ENCODE measurements at places on chromosomes 16 and 17.

DNA sequence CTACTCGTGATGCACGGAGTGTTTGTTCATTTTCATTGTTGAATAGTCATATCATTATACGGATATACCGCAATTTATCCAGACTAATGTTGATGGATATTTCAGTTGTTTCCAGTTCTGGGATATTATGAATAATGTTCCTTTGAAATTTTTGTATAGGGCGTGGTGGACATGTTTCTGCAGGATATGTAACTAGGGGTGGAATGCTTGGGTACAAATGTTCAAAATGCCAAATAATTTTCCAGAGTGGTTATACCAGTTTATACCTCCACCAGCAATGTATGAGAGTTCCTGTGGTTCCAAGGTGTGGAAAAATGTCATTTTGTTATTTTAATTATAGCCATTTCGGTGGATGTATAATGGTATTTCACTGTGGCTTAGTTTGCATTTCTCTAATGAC, 53.6 kb downstream of the NUP88 start:
- no peak overlapping the region for H3K27ac ChIP-seq
- peaks cover 5% of the 10 kb centered on the region for H3K4me1 ChIP-seq
- no peak overlapping the region for H3K4me3 ChIP-seq

- no peak for DNase-seq
- peaks cover 28% of the 10 kb centered on the region for H3K27me3 ChIP-seq
- H3K36me3 ChIP-seq, result no peaks in the 10 kb centered on the region
- no peak overlapping the region for H3K4me3 ChIP-seq
- peak overlapping the region; percentile 6 for H3K27ac ChIP-seq
- H3K4me1 ChIP-seq, result peaks cover 17% of the 10 kb centered on the region
Measured at GRCh38 chr17:75881678-75882454, 3.5 kb upstream of the TRIM47 start.

- H3K4me3 ChIP-seq, result no peak overlapping the region
- H3K4me1 ChIP-seq, result no peaks in the 10 kb centered on the region
- no peaks in the 10 kb centered on the region for H3K36me3 ChIP-seq
- H3K27me3 ChIP-seq, result no peaks in the 10 kb centered on the region
Measured at GRCh38 chr17:6303664-6304063, 131.3 kb downstream of the AIPL1 start.

DNA sequence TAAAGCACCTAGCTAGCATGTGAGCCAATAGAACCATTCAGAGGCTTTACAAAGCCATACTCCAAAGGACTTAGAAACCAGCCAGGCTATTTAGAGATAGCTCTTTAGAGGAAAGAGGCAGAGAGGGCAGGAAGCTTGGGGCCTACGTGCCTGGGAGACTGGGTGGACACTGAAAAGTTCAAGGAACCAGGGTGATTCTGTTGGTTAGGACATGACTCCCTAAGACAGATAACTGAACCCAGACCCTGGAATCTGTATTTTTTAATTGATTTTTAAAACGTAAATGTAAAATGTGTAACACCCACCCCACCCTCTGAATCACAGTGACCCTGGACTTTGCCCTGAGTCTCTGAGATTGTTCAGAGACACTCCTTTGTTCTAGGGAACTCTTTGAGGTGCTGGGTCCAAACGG, 16.1 kb upstream of the GNA13 start:
- H3K27me3 ChIP-seq, result peaks cover 8% of the 10 kb centered on the region
- no peak for DNase-seq
- H3K27ac ChIP-seq, result no peak overlapping the region
- H3K4me3 ChIP-seq, result no peak overlapping the region
- no peaks in the 10 kb centered on the region for H3K4me1 ChIP-seq

- no peak for DNase-seq
- no peak overlapping the region for H3K4me3 ChIP-seq
Measured at GRCh38 chr17:28363776-28364650, 986 bp downstream of the SEBOX start.

GRCh38 chr16:2963723-2964474, at the start of gene KREMEN2:
Gene KREMEN2 (plus strand): TSS chr16:2964275. CDS start chr16:2964521, 246 bp downstream.
- no peak within 1 kb of the TSS for H3K27ac ChIP-seq
- DNase-seq, result peak; percentile 47
- peaks cover 30% of the 10 kb centered on the region for H3K4me1 ChIP-seq
- H3K27me3 ChIP-seq, result peaks cover 43% of the 10 kb centered on the region

- peaks cover 44% of the 10 kb centered on the region for H3K36me3 ChIP-seq
- H3K4me3 ChIP-seq, result no peak overlapping the region
- no peak overlapping the region for H3K27ac ChIP-seq
- no peaks in the 10 kb centered on the region for H3K27me3 ChIP-seq
- peaks cover 26% of the 10 kb centered on the region for H3K4me1 ChIP-seq
Measured at GRCh38 chr16:28981517-28981916, 3.3 kb upstream of the LAT start.

- no peak for DNase-seq
- no peak overlapping the region for H3K4me3 ChIP-seq
- H3K27me3 ChIP-seq, result no peaks in the 10 kb centered on the region
- H3K36me3 ChIP-seq, result no peaks in the 10 kb centered on the region
- H3K4me1 ChIP-seq, result peaks cover 25% of the 10 kb centered on the region
Measured at GRCh38 chr17:57404073-57404472, 147.8 kb downstream of the MSI2 start.

DNA sequence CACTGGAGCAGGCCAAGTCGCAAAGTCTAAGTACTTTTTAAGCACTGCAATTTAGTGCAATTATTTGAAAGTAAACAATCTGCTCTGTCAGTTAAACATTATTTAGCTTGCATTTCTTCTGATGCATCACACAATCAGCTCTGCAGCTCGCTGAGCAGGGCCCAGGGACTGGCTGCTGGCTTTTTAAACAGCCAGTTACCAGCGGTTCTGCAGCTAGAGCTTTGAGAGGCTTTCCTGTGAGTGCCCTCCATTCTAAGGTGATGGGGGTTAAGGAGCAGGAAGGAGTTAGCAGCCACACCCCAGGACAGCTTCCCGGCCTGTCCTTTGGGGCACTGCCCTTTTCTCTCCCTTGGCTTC, 154.3 kb downstream of the SALL1 start:
- DNase-seq, result no peak
- H3K4me3 ChIP-seq, result no peak overlapping the region
- H3K4me1 ChIP-seq, result no peaks in the 10 kb centered on the region
- H3K27ac ChIP-seq, result no peak overlapping the region
- H3K27me3 ChIP-seq, result no peaks in the 10 kb centered on the region

DNA sequence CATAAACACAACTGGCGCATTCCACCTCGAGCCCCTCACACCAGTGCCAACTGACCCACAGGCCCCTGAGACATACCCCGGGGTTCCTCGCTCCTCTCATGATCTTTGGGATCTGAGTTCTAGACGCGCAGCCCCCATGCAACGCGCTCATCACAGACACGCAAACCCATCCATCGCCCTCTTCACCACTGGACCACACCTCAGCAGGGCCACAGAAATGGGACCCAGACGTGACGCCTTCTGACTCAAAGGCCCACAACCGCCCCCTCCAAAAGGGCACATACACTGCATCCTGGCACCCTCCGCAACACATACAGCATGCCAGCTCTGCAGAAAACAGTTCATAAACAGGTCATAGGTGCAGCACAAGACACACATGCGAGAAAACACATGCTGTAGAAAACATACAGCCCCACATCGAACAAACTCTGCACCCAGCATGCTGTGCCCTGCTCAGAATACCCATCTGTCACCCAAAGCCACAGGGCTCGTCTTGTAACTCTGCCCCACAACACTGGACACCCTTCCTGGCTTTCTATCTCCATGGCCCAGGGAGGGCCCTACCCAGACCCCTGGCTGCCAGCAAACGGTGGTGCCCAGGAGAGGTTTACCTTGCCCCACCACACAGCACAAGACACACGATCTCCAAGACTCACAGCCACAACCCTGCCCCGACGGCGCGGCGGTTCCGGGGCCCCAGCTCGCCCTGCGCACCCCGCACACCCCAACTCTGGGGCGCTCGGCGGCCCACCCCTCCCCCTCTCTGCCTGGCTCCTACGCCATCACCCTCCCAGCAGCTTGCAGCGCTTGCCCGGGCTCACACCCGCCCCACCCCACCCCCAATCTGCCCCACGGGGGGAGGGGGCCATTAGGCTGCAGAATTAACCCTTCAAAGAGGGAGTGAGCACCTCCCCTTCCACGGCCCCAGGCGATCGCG, 887 bp downstream of the ZBTB4 start:
- peak overlapping the region; percentile 84 for H3K27ac ChIP-seq
- H3K27me3 ChIP-seq, result no peaks in the 10 kb centered on the region
- peak; percentile 77 for DNase-seq
- H3K4me3 ChIP-seq, result peak overlapping the region; percentile 82
- peaks cover 61% of the 10 kb centered on the region for H3K4me1 ChIP-seq

GRCh38 chr17:8151641-8152111, 528 bp downstream of the PER1 start:
- DNase-seq, result peak; percentile 64
- peak overlapping the region; percentile 91 for H3K27ac ChIP-seq
- peaks cover 21% of the 10 kb centered on the region for H3K4me1 ChIP-seq
- H3K36me3 ChIP-seq, result peaks cover 15% of the 10 kb centered on the region
- no peaks in the 10 kb centered on the region for H3K27me3 ChIP-seq
- peak overlapping the region; percentile 90 for H3K4me3 ChIP-seq

DNA sequence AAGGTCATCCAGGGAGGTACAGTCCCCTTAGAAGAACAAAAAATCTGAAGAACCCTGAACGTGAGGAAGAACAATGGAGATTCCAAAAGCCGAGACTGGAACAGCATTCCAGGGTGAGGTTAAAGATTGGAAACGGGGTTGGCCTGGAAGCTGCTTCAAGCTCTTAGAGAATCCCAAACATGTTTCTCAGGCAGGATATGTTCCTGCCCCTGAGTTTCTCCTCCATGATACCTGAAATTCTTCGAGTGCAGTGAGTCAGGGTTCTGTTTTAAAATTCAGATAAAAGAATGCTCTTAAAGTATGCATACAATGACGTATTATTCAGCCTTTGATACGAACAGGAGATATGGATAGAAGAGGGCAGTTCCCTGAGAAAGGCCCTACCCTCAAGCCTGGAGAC, 293.1 kb downstream of the HS3ST3B1 start:
- no peak overlapping the region for H3K27ac ChIP-seq
- DNase-seq, result no peak
- H3K27me3 ChIP-seq, result peaks cover 5% of the 10 kb centered on the region
- no peaks in the 10 kb centered on the region for H3K4me1 ChIP-seq
- no peak overlapping the region for H3K4me3 ChIP-seq
- no peaks in the 10 kb centered on the region for H3K36me3 ChIP-seq

DNA sequence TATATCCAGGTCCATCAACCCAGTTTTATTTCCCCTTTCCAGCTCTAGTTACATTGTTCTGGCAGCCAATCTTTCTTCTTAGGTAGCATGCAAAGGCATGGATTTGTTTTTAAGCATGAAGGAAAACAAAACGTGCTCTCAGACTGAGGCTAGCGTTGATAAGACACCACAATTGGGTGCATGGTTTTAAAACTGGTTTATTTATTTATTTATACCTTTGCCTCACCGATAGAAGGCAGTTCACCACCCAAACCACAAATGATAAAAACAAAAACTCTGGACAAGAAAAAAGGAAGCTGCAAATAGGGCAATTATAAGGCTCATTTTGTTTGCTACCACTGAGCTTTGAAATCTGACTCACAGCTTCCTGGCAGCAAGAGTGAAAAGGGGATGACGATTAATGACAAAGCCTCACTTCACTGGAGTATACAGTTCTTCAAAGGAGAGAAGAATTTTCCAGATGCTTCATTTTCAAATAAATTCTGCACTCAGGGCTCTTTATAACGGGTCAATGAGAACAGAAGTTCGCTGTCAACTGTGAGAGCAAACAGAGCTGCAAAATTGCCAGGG, 278.4 kb upstream of the IRX5 start:
- no peaks in the 10 kb centered on the region for H3K4me1 ChIP-seq
- no peaks in the 10 kb centered on the region for H3K36me3 ChIP-seq
- no peak for DNase-seq
- no peak overlapping the region for H3K4me3 ChIP-seq
- H3K27me3 ChIP-seq, result peaks cover 16% of the 10 kb centered on the region

GRCh38 chr17:48894886-48895285, 2.3 kb downstream of the ATP5MC1 start:
- no peak overlapping the region for H3K4me3 ChIP-seq
- H3K36me3 ChIP-seq, result peaks cover 16% of the 10 kb centered on the region
- no peak overlapping the region for H3K27ac ChIP-seq
- peaks cover 43% of the 10 kb centered on the region for H3K4me1 ChIP-seq

DNA sequence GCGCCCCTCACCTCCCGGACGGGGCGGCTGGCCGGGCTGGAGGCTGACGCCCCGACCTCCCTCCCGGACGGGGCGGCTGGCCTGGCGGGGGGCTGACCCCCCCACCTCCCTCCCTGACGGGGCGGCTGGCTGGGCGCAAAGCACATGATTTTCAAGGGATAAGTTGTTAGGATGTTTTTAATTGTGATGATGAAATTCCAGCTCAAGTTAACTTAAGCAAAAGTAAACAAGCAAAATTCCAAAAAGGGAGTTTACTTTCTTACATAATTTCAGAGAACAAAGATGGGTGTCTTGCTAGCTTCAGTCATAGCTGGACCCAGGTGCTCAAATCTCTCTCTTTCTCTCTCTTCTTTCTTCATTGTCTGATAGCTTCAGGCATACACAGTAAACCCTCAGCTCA, 33.6 kb upstream of the MED9 start:
- H3K4me1 ChIP-seq, result peaks cover 2% of the 10 kb centered on the region
- H3K27ac ChIP-seq, result no peak overlapping the region
- no peak for DNase-seq
- peaks cover 6% of the 10 kb centered on the region for H3K27me3 ChIP-seq

- no peaks in the 10 kb centered on the region for H3K4me1 ChIP-seq
- H3K4me3 ChIP-seq, result no peak overlapping the region
- no peak for DNase-seq
- H3K27me3 ChIP-seq, result no peaks in the 10 kb centered on the region
- H3K27ac ChIP-seq, result no peak overlapping the region
Measured at GRCh38 chr16:9850817-9851216, 331.4 kb downstream of the GRIN2A start.

GRCh38 chr17:38982858-38983746, 15.9 kb upstream of the FBXO47 start:
- DNase-seq, result peak; percentile 70
- H3K4me1 ChIP-seq, result peaks cover 7% of the 10 kb centered on the region
- peaks cover 11% of the 10 kb centered on the region for H3K27me3 ChIP-seq
- no peak overlapping the region for H3K27ac ChIP-seq
- no peak overlapping the region for H3K4me3 ChIP-seq

DNA sequence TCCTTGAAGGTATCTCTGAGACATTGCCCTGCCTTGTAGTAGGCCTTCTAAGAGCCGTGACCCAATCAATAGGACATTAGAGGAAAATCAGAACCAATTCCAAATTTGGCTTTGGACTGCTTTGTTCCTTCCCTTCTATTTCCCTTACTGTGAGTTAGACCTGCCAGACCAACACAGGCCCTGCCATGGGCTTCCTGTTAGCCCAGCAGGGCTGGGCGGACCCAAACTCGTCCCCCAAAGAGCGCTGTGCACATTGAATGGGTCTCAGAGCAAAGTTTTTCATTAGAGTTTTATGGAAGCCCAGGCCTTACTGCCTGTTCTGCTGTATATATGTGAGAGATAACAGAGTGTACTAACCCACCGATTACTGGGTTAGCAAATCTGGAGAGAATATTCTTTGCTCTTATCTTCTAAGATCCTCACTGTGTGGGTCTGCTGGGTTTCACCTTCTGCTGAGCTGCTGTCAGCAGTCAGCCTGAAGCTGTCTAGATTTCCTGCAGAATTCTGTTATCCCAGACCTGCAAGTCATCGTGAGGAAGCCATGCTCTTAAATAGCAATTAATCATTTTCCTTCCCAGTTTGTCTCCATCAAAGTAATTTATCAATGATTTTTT, 5.7 kb downstream of the ARHGAP44 start:
- DNase-seq, result no peak
- peaks cover 22% of the 10 kb centered on the region for H3K27me3 ChIP-seq
- peaks cover under 1% of the 10 kb centered on the region for H3K4me1 ChIP-seq
- no peaks in the 10 kb centered on the region for H3K36me3 ChIP-seq

All from activated CD8-positive, alpha-beta memory T cell treated with anti-CD3 and anti-CD28 coated beads, Interleukin-2, amount 10 ng/mL, durations not matched to agents 7 days and 5 days (primary cell).